T-helper 9 cell (primary cell): ENCODE measurements at places on chromosomes 11 and 22.

GRCh38 chr11:113764527-113765219, 8.8 kb downstream of the ZW10 start:
- DNase-seq: no peak

GRCh38 chr11:65421794-65422632, 585 bp upstream of the NEAT1 start:
- peak; percentile 81 for DNase-seq

GRCh38 chr11:19703211-19703610, 9.4 kb upstream of the NAV2 start:
- DNase-seq: no peak

DNA sequence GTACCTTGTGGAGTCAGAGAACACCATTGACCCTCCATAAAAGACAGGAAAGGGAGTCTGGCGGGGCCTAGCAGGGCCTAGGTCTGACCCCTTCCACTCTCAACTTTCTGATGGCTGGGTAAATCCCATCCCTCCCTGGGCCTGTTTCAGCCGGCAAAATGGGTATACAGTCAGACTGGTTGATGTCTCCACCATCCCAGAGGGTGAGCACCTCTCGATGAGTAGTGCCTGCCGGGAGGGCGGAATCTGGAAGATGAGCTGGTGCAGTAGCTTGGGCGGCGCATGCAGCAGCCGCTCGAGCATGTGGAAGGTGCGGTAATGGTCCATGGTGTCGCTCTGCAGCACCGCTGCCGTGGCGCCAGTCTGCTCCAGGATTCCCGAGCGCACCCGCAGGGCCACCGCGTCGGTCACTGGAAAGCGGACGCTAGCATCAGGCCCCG, 528 bp downstream of the FIBP start:
- no peak for DNase-seq
